ENCODE measurements at places on chromosomes 5 and 9.

- no peak for DNase-seq
These were observed 32.3 kb downstream of the TSC1 start for GRCh38 chr9:132912131-132912530.

GRCh38 chr5:135372654-135373381 is 26.2 kb downstream of the MACROH2A1 start:
- no peak for DNase-seq

DNA sequence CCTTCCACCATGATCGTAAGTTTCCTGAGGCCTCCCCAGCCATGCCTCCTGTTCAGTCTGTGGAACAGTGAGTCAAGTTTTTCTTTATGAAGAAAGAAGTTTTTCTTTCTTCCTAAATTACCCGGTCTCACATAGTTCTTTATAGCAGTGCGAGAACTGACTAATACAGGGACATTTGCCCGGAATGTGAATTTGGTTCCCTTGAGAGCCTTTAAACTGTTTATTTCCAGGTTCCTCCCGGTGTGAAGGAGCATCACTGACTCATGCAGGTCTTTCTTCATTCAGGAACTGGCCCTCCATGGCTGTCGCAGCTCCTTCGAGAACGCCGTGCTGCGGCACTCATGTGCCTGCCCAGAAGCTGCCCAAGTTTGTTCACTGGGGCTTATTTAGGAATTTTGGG is 87.7 kb downstream of the PTCH1 start:
- no peak for DNase-seq

DNA sequence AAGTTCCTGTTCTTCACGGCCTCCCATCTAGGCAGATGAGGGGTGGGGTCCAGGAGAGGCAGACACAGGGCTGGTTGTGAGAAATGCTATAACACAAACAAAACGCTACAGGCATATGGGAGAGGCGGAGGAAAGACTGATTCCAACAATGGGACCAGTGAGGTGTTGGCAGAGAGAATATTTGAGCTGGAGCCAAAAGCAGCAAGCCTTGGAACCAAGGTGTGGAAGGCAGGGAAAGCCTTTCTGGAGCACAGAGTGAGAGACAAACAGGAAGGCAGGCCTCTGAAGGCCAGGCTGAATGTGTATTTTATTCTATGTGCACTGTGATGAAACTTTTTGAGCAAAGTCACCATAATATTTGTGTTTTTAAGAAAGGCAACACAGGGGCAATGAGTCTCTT is 2.9 kb downstream of the ATPSCKMT start:
- DNase-seq, result no peak

GRCh38 chr9:128275198-128276007 is at the start of gene GOLGA2:
TSS of gene GOLGA2 (minus strand) at chr9:128276007. CDS start at chr9:128275976, 31 bp downstream.
- DNase-seq, result no peak

- DNase-seq, result no peak
These were observed 90.1 kb upstream of the DMRT1 start for GRCh38 chr9:751137-752051.

DNA sequence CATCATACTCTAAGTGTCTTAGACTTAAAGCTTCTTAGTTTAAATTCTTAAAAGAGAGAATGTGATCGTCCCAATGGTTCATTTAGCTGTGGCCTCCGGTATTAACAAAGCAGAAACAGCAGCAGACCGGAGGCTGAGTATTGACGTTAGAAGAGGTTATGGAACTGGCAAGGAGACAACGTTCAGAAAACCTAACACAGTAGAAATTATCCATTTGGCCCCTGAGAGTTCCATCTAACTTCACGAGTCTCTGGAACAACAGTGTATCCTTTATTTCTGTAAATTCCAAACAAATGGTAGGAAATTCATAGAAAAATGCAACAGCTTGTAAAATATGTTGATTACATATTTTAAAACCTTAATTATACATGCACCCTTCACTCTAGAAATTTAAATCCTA is 107.3 kb upstream of the PTGER4 start:
- DNase-seq, result no peak

DNA sequence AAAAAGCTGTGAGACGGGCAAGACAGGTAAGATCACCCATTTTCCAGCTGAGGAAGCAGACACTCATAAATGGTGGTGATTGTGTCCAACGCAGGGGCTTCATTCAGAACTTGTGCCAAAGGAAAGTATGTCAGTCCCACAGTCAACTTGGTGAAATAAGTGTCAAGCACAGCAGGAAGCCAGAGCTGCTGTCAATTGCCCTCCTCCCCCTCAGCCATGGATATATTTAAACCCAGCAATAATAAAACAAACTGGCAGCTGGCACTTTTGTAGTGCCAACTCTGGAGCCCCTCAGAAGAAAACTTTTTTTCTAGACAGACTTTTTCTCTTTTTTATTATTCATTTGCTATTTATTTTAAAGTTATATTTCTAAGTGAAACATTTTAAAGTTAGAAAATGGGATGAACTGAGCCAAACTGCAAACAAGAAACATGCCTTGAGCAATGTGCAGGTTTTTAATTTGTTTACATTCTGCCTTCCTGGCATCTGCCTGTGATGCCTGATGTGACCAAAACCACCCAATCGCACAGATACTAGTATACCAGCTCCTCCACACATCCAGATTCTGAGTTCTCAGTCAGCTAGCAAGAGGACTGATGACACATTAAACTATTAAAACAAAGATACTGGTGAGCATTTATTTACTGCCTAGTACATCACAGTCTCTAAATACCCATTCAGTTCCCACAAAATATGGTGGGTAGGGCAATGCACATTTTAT is 17.0 kb downstream of the DMAC1 start:
- DNase-seq, result no peak

- no peak for DNase-seq
These were observed 315.5 kb downstream of the FER start for GRCh38 chr5:109063223-109063622.

GRCh38 chr9:111726949-111727348 is 65.5 kb downstream of the GNG10 start:
- no peak for DNase-seq

DNA sequence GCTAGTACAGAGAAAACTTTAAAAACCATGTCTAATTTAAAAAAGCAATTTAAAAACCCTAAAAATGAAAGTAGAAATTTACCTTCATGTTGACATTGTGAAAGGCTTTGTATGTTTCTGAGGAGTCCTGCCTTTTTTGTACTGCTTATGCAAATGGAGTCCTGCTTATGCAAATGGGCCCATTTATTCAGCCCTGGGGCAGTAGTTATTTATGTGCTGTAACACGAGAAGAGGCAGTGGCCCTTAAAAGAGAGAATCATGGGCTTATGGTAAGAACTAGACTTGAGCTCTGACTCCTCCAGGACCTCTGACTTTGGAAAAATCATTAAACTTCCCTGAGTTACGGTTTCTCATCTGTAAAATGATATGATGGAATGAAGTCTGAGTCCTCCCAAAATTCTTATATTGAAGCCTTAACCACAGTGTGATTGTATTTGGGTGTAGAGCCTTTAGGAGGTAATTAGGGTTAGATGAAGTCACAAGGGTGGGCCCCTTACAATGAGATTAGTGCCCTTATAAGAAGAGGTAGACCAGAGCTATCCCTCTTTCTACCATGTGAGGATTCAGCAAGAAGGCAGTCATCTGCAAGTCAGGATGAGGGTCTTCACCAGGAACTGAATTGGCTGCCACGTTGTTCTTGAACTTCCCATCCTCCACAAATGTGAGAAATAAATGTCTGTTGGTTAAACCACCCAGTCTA is 447.8 kb upstream of the CD180 start:
- DNase-seq, result no peak

DNA sequence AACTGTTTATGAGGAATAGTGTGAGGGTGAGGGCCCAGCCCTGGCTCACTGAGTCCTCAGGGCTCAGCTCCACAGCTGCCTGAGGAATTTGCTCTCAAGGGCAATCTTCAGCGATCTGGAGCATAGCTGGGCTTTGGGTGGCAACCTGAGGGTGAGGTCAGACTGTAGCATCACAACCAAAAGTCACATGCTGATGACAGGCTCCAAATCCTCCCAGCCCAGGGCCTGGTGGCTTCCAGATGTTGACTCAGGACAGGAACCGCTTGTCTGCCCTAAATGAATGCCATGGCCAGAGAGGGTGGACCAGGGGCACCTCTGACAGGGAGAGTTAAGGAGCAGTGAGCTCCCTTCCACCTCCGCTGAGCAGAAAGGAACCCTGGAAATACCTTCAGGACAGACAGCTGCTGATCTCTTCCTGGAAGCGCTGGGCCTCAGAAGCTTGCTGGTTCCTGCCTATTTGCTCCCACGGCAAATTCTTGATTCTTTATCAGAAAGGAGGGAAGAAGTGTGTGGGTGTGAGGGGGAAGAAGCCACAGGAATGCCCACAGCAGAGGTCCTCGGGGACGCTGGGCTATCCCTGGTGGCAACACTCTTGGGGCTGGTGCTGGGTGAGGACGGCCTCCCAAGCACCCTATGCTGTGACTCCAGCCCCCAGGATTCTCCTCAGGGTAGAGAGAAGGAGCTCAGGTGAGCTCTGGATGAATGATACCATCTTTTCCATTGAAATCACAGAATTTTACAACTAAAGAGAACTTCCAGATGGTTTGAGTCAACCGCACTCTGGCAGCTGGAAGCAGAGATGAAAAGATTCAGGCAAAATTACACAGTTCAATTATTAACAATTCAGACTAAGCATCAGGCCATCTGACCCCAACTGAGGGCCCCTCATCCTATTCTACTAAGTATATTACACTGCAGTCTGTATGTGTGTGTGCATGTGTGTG is 13.8 kb upstream of the CTSL start:
- no peak for DNase-seq

Measured in central memory CD8-positive, alpha-beta T cell (primary cell).